Heart right ventricle (tissue), 16 donors: ENCODE measurements at places on chromosomes 12 and 14. TPM values are rescaled to one million over a fixed set of nuclear protein-coding genes. Genes with fewer than 3 reads are reported as not detected.

- no peak for DNase-seq
- peaks cover 100% of the 10 kb centered on the region for H3K27me3 ChIP-seq
- H3K36me3 ChIP-seq: no peaks in the 10 kb centered on the region
- H3K4me3 ChIP-seq: no peak overlapping the region
- no peak overlapping the region for H3K27ac ChIP-seq
These were observed 9.2 kb downstream of the NKX2-1 start for GRCh38 chr14:36510874-36511273.

The GOLT1B gene
- 24.2 TPM for polyA plus RNA-seq

- no peak overlapping the region for H3K4me3 ChIP-seq
- H3K27me3 ChIP-seq: peaks cover 94% of the 10 kb centered on the region
- no peak overlapping the region for H3K27ac ChIP-seq
- no peak for DNase-seq
These were observed 42.9 kb upstream of the LHX5 start for GRCh38 chr12:113514602-113515001.

DNA sequence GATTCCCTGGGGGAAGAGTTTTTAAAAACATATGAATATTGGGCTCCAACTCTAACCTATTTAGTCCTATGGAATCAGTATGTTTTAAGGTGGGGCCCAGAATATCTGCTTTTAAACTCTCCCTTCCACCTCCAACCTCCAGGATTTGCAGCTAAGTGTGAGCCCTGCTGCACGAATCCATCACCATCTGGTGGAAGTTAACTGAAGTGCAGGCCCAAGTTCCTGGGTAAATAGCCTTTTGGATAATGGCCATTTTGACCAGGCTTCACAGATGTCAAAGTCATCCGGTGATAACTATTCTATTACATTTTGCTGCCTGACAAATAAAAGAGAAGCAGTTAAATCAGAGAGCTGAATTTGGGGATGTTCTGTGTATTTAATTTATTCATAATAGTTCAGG lies 58.1 kb upstream of the RMST start:
- H3K36me3 ChIP-seq: no peaks in the 10 kb centered on the region
- no peak overlapping the region for H3K27ac ChIP-seq
- no peaks in the 10 kb centered on the region for H3K4me1 ChIP-seq
- no peak for DNase-seq
- H3K4me3 ChIP-seq: no peak overlapping the region
- no peaks in the 10 kb centered on the region for H3K27me3 ChIP-seq

The CPNE8 gene
- 14.9 TPM for polyA plus RNA-seq

The SLCO1B1 gene
- not detected for polyA plus RNA-seq

The CLEC4D gene
- not detected for polyA plus RNA-seq
